MV-4-11 (cell line): ENCODE measurements at places on chromosomes 13 and 19.

DNA sequence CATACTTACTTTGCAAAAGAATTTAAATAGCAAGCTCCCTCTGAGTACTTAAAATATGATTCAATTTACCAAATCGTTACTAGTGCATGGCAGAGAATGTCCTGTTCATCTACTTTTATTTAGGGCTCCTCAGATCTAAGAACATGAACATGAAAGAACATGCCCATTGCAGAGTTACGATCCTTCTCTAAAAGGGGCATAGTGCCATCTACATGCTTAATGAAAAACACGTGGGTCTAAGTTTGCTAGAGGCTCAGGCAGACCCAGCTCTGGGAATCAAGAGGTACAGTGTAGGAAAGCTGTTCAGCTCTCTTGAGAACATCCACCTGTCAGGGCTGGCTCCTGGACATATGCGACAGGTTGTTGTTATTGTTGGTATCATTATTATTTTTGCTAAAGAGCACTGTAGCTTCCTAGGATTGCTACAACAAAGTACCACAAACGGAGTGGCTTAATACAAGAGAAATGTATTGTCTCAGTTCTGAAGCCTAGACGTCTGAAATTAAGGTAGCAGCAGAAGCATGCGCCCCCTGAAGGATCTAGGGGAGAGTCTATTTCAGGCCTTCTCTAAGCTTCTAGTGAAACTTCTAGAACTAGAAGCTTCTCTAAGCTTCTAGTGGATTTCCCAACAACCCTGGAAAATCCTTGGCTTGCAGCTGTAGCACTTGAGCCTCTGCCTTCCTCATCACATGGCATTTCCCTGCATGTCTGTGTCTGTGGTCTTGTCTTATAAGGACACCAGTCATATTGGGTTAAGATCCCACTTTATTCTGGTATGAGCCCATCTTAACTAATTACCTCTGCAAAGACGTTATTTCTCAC is 133.9 kb downstream of the DCT start:
- DNase-seq = no peak

DNA sequence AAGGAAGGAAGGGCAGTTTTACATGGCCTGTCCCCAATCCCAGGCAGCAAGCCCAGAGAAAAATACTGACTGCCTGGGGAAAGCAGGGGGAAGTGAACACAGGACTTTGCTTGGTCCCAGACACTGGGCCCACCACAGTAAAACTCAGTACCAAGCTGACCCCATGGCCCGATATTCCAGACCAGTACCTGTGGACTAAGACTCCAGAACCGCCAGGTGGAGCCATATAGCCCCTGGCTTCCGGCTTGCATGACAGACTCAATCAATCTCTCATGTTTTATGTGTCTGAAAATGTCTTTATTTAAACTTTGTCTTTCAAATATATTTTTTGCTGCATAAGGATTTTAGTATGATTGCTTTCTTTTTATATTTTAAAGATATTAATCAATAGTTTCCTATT is 767.9 kb upstream of the SLITRK6 start:
- no peak for DNase-seq

- DNase-seq = no peak
These were observed 212.2 kb downstream of the SUCLA2 start for GRCh38 chr13:47788844-47789243.

DNA sequence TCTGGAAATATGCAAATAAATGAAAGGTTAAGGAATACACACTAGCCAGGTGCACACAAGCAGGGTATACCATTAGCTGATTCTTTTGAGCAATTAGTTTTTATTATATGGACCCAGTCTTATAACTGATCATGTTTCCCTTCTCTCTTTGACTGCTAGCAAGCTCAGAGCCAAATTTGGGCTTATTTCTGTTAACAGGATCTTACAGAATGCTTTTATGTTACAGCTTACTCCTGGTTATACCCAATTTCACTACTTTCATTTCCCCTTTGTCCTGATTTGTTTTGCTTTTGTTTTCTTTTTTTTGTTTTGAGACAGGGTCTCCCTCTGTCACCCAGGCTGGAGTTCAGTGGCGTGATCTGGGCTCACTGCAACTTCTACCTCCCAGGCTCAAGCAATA is 12.9 kb upstream of the TPT1 start:
- DNase-seq = peak; percentile 43

DNA sequence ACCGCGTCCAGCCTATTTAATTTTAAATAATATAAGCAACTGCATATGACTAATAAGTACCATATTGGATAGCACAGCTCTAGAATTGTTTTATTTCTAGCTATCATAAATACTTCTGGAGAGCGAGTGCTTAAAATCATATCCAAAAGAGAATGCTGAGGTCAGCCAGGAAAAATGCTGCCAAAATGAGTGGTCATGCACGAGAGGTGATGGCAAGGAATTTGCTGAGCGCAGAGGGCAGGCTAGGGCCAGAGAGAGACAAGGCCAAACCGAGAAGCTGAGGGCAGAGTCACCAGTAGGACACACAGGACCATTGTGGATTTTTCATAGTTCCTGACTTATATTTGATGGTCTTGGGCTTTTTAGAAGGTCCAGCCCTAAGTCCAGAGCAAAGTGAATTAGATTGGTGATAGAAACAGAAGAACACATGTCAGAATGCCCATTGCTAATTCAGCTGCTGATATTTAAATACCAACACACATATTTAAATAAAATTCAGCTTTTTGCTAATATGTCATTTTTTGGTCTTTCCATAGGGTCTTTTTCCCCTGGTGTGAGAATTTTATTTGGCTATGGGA is 33.6 kb upstream of the UBL3 start:
- no peak for DNase-seq

DNA sequence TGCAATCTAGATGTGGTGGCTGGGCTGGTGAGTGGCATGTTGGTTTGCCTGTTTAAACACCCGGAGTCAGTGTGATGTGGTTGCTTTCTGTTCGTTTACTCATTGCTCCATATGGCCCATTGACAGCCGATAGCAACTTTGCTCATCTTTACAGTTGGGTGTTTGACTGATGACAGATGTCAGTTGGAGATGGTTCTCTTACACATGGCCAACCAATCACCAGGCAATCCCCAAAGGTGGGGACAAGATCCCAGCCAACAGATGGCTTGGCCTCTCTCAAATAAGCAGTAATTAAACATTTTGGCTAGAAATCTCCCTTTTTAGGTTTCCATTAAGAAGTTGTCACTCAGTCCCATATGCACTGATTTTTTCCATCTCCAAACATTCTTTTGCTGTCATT is 497.1 kb upstream of the ARGLU1 start:
- no peak for DNase-seq

DNA sequence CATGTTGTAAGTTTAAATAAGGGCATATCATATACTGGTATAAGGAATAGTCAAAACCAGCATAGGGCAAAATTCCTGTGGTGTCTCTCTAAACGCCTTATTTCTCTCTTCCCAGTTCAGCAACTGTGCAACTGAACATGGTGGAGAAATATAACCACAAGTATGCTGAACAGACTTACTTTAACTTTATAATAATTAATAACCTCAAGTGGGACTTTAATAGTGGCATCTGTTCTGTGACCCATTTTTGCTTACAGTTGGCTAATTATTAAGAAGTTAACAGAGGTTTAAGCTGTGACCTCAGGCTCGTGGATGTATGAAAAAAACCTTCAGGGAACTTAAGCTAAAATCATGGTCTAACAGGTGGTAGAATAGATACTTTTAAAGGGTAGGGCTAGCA is 54.3 kb downstream of the MICU2 start:
- peak; percentile 4 for DNase-seq

- peak; percentile 37 for DNase-seq
These were observed 379.2 kb upstream of the MIR17HG start for GRCh38 chr13:90968166-90968904.

DNA sequence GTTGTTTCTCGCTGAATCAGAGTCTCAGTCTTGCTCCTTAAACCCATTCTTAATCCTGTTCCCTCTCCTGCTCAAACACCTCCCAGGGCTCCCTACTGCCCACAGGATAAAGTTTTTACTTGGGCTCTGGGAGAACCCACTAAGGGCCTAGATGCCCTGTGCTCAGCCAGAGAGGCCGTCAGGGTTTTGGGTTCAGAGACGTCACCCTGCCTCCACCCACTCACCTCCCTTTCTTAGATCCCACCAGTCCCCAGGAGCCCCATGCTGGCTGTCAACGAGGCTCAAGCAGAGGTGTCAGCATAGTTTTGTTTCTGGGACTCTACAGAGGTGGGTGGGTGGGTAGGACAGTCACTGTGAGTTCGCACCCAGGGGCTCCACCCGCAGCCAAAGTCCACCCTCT is 15.5 kb upstream of the CYP4F2 start:
- no peak for DNase-seq

DNA sequence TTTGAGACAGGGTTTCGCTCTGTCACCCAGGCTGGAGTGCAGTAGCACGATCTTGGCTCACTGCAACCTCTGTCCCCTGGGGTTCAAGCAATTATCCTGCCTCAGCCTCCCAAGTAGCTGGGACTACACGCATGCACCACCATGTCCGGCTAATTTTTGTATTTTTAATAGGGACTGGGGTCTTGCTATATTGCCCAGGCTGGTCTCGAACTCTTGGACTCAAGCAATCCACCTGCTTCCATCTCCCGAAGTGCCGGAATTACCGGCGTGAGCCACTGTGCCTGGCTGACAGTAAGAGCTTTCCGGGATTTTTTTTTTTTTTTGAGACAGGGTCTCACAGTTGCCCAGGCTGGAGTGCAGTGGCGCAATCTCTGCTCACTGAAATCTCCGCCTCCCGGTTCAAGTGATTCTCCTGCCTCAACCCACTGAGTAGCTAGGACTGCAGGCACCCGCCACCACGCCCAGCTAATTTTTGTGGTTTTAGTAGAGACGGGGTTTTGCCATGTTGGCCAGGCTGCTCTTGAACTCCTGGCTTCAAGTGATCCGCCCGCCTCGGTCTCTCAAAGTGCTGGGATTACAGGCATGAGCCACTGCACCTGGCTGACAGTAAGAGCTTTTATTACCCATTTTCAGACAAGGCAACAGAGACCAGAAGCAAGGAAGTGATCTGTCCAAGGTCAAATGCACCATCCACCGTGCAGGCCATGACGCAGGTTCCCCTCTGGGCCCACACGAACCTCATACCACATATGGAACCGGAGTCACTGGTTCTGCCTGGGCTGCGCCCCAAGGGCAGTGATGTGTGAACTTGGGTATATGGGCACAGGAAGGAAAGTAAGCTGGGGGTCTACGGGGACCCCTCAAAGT is 21.0 kb downstream of the RFX1 start:
- peak; percentile 68 for DNase-seq

GRCh38 chr13:33218020-33218419 is 67.5 kb downstream of the STARD13 start:
- DNase-seq = no peak

DNA sequence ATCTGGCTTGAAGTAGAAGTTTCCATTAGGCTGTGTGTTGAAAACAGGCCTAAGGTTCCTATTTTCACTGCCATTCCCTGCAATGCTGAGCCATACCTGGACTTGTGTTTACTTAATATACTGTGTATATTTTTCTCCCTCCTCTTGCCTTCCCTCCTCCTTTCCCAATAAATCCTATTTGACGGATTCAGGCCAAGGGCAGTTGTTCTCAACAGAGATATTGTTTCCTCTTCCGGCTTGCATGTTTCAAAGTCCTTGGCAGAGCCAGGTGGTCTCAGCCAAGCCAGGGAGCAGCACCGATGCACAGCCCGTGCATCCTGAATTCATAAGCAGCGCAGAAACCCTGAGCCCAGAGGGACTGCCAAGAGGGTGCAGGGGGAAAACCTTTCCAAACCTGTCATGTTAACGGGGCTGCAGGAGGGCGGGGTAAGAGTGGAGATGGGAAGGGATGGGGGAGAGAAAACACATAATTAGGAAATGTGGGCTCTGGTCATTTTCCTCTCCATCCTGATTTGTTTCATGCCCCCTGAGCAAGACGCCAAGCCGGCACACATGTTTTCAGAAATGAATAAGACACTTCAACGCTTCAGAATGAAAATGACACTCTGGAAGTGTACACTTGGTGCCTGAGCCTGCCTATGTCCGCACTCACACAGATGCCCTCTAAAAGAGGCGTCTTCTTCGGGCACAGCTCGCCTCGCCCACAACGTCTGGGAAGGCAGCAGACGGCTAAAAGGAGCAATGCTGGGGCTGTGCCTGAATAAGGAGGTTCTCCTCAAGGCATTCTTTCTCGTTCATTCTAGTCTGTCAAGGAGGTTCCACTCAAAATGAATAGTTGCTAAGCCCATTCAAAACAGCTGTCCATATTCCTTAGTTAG is 149.3 kb upstream of the UBL3 start:
- no peak for DNase-seq

- DNase-seq = no peak
These were observed 8.3 kb downstream of the MAB21L1 start for GRCh38 chr13:35468195-35468594.

DNA sequence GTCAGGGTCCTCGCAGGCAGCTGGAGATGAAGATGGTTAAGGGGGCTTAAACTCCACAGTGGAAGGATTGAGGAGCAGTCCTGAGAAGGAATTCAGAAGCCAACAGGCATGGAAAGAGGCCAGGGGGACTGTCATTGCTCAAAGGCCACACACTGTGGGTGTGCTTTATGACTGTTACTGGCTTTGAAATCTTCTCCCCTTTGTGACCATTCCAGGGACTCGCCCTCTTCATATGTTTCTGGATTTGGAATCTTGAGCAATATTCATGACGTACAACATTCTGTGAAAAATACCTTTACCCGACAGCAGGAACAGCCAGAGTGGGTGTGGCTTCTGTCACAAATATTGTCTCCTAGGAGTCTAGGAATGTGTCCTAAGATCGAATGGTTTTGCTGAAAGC is 16.6 kb downstream of the CEACAM7 start:
- DNase-seq = no peak

DNA sequence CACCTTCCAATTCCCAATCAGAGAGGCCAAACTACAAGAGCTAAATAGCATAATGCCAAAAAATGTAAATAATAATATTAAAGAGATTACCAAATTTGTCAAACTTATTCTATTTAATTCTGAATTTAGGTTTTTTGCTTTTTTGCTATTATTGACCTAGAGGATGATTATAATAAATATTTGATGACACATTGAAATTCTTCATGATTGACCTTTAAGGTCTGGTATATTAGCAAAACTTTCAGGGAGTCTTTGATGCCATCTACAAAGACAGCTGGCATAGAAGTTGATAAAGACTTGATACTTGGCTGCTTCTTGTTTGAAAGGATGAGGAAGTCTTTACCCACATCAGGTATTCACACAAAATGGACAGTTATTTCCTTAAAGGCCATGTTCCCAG is 659.8 kb upstream of the GPC6 start:
- no peak for DNase-seq

- no peak for DNase-seq
These were observed 545 bp upstream of the ISYNA1 start for GRCh38 chr19:18438331-18439024.

DNA sequence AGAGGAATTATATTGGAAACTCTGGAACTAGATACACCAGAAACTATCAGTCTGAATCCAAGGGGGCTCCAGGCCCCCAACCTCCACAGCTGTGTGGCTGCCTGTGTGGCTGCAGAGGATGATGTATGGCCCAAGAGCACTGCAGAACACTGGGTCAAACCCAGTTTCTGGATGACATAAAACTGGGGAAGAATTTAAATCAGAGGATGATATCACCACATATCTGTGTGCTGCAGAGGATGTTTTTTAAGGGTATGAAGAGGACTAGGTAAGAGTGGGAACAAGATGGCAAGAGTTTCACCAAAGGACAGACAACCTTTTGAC is 226.4 kb downstream of the SUCLA2 start:
- DNase-seq = no peak
